NCI-H526 treated with DMSO at 0.1 percent for 48 hours (cell line): ENCODE measurements at places on chromosomes 12 and 14.
A peak's percentile ranks its signal among the peaks of the same experiment; 100 is the strongest.

GRCh38 chr12:4307593-4308333 lies 13.2 kb upstream of the TIGAR start:
- DNase-seq, result peak; percentile 77

DNA sequence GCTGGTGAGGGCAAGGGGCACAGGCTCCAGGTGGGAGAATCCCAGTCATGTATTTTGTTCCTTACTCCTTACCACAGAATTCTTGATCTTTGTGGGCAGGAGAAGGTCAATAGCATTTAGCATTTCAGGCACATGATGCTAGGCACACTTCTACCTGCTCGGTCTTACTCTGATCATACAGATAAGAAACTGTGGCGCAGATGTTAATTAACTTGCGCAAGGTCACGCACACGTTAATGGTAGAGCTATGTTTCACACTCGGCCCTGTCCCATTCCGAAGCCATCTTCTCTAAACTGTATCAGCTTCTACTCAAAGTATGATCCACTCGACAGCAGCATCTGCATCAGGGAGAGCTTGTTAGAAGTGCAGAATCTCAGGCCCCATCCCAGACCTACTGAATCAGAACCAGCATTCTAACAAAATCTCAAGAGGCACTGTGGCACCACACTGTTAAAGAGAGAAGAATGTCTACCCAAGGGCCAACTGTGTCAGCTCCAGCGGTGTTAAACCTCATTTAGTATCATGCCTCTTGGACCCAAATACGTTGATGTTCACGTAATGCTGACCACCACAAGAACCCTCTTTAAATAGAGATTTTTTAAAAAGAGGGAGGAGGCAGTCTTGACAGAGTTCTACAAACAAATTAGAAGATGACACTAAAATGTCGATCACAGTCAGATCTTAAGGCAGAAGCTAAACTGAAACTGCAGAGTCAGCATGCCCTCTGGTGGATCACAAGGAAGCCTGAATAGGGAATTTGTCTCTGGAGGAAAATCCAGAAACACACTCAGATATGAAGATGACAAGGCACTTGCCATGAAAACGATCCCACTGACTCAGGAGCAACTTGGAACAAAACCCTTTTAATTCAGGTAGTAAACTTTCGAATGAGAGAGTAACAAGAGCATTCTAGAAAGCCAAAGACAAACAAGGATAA lies 7.3 kb downstream of the STXBP6 start:
- no peak for DNase-seq

- no peak for DNase-seq
These were observed 411.1 kb downstream of the NRXN3 start for GRCh38 chr14:78581229-78581628.

GRCh38 chr12:94263011-94263811 lies 114.8 kb downstream of the PLXNC1 start:
- DNase-seq, result no peak

GRCh38 chr12:51851413-51852124 lies 3.1 kb upstream of the FIGNL2 start:
- DNase-seq, result no peak

DNA sequence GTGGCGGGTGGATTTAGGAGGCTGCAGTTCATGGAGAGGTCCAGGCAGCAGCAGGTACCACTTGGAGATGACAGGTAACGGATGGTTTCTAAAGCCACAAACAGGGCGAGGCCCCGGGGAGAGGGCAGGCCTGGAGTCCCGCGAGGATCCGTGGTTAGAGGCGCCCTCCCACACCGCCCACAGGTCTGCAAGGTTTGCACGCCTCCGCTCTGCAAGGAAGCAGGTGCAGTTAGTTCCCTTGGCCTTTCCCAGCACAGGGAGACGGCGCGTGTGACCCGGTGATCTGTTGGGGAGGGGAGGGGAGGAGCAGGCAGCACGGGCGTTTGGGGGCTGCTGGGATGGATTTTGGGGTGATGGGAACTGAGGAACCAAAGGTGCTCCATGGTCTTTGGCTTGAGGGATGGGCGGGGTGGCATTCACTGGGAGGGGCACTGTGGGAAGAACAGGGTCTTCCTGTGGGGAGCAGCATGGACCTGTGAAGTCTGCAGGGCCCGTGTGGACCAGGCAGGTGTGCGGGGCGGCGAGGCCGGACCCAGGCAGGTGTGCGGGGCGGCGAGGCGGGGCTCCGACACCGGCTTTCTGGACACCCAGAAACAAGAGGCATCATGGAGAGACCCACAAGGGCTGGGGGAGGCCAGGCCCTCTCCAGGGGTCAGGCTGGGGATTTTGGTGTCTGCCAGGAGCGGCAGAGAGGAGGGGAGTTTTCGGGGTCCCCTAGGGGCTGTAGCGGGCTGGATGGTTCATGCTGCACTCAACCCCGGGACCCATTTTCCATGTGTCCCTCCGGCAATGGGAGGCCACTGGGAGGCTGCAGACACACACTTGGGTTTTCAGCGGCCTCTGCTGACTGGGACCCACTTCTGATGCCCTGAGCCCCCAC lies 29.1 kb downstream of the NOC4L start:
- DNase-seq, result no peak

GRCh38 chr12:53998110-53998899 lies 1.7 kb upstream of the HOXC9 start:
- no peak for DNase-seq

- DNase-seq, result no peak
These were observed 14.3 kb downstream of the RASSF8 start for GRCh38 chr12:25972783-25973182.

DNA sequence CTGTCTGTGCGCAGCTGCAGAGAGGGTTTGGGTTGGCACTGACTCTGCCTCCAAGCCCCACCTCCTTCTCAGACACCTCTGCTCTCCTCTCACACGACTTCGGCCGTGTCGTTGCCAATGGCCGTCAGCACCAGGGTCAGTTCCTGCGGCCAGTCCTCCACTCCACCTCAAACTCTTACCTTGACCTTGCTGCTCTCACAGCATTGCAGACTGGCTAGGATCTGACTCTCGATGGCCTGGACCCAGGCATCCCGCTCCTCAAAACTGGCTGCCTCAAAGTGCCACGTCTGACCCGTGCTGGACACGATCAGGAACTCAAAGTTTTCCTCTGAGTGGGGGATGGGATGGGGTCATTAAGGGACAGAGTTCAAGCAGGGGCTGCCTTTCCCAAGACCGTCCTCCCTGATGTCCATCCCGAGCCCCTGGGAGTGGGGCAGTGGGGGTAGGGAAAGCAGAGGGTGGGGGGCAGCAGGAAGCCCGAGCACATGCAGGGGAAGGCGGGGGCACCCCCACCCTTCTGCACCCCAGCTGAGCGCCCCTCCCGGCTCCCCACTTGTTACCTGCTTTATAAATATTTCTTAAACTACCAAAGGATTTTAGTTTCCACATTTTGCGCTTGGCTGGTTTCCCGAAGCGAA lies 10.7 kb downstream of the AGAP2 start:
- no peak for DNase-seq

- DNase-seq, result no peak
These were observed 9.2 kb upstream of the RAD52 start for GRCh38 chr12:958588-959123.

DNA sequence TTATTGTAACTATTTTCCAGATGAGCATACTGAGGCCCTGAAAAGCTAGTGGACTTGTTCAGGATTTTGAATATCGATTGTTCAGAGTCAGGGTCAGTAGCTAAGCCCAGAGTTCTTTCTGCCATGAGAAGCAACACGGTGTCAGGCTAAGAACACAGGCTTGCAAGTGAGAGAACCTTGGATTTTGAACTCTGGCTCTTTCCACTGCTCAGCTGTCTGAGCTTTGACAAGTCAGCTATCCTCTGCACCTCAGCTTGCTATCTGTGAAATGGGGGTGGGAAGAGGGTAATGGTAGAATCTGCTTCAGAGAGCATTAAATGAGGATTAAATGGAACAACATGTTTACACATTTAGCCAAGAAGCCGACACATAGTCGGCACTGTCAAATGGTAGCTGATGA lies 157.2 kb downstream of the SAMD4A start:
- DNase-seq, result no peak

DNA sequence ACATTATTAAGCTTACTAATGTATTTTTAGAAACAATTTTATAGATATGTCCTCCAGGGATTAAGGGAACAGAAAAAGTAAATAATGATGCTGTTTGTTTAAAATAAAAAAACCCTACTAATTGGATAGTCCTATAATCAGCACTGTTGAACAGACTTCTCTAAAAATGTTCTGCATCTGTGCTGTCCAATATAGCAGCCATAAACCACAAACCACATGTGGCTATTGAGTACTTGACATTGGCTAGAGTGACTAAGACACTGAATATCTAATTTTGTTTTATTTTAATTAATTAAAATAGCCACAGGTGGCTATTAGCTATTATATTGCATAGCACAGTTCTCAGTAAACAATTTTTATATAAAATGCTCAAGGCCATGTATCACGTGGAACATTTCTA lies 210.4 kb downstream of the DPY19L2 start:
- DNase-seq, result no peak

- no peak for DNase-seq
These were observed 19.1 kb upstream of the PGF start for GRCh38 chr14:74974364-74975058.

DNA sequence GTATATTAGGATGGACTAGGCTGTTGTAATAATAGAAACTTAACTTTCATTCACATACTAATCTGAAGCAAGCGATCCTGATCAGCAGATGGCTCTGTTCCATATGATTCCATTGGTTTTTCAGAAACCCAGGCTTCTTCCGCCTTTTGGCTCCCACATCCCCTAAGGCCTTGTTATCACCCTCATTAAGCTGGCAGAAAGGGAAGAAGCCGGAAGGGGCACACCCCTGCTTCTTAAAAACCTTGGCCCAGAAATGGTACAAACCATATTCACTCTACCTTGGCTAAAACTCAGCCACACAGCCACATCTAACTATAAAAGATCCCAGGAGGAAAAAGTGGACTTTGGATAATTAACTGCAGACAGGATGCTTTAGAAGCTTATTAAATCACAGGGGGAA lies 329.2 kb downstream of the PCNX1 start:
- DNase-seq, result no peak

GRCh38 chr12:15852383-15852782 lies 29.8 kb upstream of the STRAP start:
- no peak for DNase-seq

DNA sequence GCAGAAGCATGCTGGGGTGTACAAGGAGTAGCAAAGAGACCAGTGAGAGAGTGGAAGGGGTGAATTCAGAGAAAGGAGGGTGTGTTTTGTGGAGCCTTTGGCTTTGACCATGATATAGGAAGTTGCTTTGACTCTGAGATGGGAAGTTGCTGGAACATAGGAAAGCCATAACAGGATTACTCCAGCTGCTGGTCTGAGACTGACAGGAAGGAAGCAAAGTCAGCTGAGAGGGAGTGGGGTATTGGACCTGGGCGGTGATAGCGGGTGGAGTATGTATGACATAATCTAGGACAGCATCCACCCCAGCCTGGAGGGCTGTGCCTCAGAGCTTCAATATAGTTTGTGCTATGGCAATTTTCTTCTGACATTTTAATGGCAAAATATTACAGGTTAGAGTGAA lies 324.4 kb downstream of the PDZRN4 start:
- DNase-seq, result no peak

- no peak for DNase-seq
These were observed 92.7 kb upstream of the PLEKHA5 start for GRCh38 chr12:19036673-19037357.

GRCh38 chr12:55708695-55709233 lies 1.1 kb upstream of the ITGA7 start:
- DNase-seq, result no peak

GRCh38 chr12:7374423-7375144 lies 69.4 kb downstream of the CD163L1 start:
- DNase-seq, result no peak

GRCh38 chr12:110046451-110047187 lies 1.7 kb downstream of the C12orf76 start:
- DNase-seq, result no peak

DNA sequence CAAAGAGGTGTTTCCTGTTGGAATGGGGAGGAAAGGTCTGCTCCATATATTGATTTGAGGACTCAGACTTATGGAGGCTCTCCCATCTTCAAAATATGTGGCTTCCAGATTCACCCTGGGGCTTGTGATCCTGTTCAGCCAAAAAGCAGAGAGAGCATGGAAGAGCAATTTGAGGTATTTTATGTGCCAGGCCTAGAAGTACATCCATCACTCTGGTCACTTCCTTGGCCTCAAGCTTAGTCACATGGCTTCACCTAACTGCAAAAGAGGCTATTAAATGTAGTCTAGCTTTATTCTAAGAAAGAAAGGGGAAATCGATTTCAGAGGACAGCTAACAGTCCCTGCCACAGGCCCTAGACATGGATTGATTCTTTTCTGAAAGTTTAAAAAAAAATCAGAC lies 86.2 kb downstream of the C12orf50 start:
- no peak for DNase-seq

DNA sequence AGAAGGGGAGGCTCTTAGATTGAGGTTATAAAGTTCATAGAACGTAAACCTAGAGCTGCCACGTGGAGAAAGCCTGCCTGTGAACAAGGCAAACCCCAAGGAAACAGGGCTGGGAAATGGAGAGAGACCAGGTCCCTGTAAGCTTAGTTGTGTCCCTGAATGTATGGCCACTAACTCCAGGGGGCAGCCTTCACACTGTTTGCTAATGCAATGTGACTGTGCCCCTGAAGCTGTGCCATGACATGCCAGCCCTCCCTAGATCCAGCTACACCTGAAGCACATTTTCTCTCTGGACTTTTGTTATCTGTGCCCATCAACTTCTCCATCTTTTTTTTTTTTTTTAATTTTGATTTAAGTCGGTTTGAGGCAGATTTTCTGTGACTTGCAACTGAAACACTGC lies 60.6 kb upstream of the TMCC3 start:
- DNase-seq, result no peak

GRCh38 chr12:17949558-17950141 lies 140.3 kb downstream of the RERGL start:
- DNase-seq, result no peak
